ENCODE measurements at places on chromosomes 2 and 18.

DNA sequence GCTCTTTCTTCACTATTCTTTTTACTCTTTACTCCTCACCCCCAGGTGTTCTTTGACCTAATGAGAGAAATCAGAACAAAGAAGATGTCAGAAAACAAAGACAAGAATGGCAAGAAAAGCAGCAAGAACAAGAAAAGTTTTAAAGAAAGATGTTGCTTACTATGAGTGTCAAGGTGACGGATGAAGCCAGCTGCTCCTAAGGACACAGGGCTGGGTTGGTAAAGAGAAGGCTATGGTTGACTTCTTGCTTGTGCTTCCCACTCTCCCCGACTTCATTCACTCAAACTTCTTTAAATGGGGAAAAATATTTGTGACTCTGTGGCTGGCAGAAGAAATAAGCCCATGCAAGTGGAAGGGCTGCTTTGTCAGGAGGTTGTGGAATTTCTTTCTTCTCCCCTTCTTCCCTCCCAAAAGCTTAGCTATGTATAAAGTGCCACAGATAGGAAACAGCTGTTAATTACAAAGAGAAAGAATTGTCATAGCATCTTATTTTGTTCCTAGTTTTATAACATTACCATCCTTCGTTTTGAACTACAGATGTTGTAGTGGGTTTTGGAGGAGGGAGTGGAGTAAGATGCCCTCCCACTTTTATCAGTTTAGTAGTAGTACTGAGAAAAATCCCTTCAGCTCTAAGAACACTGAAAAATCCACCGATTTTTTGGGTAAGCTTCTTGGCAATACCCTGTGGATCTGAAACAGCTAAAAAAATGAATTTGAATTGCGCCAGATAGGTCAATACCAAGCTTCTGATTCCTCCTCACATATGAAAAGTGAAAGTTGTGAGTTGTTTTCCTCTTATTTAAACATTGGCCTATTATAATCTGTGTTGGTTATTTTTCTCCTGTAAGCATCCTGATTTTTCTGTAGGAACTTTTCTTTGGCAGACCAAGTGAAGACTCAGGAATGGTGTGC, 40.7 kb downstream of the RALB start:
- DNase-seq, result no peak

GRCh38 chr2:171469176-171469575, 35.1 kb downstream of the DCAF17 start:
- DNase-seq, result no peak

GRCh38 chr2:72694715-72695496, 130.9 kb downstream of the EXOC6B start:
- no peak for DNase-seq

- no peak for DNase-seq
Measured at GRCh38 chr2:197445746-197446145, 7.6 kb upstream of the COQ10B start.

- no peak for DNase-seq
Measured at GRCh38 chr2:180705551-180705950, 274.9 kb upstream of the UBE2E3 start.

GRCh38 chr2:124476291-124476690, 451.2 kb downstream of the CNTNAP5 start:
- DNase-seq, result no peak

DNA sequence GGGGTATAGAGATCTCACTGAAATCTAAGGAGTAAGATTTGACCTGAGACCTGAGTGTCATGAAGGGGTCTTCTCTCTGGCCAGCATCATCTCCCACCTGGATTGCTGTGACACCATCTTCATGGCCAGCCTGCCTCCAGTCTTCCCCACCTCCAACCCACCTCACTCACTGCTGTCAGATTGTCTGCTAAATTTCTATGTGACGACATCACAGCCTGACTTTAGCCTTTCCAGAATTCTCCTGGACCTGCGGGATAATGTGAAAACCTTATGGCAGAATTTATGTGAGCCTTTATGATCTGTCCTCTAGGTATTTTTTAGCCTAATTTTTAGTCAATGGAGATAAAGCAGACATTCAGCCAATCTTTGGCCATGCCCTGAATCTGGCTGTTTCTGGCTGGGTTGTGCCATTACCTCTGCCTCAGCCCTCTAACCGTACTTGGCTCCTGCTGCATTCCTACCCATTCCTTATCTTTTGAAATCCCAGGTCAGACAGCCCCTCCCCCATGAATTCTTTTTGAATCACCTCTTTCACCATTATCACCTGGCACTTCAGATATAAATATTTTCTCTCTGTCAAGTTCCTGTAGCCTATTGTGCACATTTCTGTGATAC, 66.4 kb upstream of the MMADHC start:
- no peak for DNase-seq

DNA sequence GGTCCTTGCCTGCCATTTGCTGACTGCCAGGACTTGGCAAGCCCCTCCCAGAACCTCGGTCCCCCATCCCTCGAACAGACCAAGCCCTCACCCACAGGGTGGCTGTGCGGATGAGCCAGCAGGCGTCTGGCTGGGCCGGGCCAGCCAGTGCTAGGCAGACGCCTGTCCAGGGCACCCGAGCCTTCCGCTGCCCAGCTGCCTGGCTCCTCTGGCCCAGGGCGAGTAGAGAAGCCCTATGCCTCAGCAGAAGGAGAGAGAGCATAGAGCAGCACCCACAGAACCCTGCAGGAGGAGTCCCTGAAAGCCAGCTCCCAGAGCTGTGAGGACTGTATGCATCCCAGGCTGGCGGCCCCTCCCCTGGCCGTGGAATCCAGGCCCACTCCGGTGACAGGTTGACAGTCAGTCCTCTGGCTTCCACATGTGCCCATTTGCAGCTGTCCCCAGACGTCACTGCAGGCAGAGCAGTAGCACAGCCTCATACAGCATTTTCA, 62.1 kb upstream of the GLI2 start:
- DNase-seq, result no peak

GRCh38 chr2:216849987-216850386, 9.9 kb downstream of the TNP1 start:
- DNase-seq, result no peak

DNA sequence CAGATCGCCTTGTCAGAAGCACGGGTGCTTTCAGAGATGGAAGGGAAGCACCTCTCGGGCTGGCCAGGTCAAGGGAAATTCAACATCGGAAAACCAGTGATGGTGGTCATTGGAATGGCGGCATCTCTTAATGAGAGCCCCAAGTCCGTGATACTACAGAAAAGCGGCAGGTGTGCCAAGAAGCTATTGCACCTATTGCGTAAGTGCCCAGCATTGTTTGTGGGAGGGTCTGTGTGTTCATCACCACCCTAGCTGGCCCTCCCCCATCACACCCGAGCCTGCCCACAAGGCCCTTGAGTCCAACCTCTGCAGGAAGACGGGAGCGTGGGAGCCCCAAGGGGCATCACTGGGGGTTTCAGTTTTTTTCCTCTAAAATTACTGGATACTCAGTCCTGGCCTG, 100.7 kb downstream of the DGKD start:
- DNase-seq, result no peak

DNA sequence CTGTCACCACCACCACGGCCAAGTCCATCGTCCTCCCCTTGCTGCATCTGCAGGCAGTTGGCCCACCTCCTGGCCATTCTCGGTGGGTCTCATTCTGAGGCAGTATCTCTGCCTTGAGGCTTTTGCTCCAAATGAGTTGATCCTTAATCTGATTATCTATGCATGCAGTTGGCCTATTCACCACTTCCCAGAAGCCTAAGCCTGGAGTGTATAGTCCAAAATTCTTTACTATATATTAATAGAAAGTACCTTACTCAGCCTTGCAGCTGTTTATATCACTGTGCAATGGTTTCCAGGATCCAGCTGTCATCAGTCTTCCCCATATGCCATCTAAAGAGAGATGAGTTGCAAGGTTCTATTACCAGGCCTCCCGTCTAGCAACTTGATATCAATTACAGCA, 292.4 kb downstream of the SS18 start:
- DNase-seq, result no peak

GRCh38 chr2:180969124-180969523, 11.3 kb upstream of the UBE2E3 start:
- DNase-seq, result no peak

DNA sequence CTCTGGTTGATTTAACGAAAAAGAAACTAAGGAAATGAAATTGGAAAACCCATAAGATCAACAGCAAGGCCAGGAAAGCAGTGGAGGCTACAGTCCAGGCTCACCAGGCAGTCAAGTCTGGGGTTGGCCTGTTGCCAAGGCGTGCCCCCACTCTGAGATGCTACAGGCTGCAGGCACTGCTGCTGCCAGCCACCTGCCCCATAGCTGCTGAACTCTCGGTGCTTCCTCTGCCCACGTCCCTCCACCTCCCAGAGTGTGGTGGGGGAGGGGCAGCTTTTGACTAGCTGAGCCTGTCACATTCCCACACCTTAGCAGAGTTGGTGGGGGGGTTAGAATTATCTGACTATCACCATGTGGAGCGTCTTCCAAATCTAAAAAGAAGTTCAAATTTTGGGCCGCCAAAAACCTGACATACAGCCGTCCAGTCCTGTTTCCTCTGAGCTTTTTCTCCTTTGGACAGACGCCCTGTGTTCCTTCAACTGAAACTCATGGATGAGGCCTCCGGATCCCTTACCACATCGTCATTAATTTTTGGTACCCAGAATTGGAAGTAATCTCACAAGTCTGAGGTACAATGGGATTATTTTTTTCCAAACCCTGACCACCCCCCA, 3.9 kb upstream of the SH3RF3 start:
- no peak for DNase-seq

DNA sequence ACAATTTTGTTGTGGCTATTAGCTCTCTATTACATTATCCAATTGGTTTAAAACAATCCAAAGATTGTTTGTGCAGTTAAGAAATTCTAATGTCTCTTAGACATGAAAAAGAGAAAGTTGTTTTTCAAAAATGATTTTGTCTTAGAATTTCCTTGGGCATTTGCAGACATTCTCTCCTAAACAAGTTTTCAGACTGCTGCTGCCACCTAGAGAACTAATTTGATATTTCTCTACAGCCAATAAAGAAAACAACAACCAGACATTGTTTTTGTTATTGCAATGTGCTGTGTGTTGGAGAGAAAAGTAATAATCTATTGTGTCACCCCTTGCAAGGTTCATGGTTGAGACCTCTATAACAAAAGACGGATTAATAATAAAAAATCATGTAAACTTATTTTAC, 119.0 kb upstream of the SYT4 start:
- no peak for DNase-seq

- DNase-seq, result no peak
Measured at GRCh38 chr2:37287966-37288365, 36.7 kb downstream of the PRKD3 start.

GRCh38 chr2:179248024-179248348, 16.6 kb downstream of the SESTD1 start:
- DNase-seq, result no peak

DNA sequence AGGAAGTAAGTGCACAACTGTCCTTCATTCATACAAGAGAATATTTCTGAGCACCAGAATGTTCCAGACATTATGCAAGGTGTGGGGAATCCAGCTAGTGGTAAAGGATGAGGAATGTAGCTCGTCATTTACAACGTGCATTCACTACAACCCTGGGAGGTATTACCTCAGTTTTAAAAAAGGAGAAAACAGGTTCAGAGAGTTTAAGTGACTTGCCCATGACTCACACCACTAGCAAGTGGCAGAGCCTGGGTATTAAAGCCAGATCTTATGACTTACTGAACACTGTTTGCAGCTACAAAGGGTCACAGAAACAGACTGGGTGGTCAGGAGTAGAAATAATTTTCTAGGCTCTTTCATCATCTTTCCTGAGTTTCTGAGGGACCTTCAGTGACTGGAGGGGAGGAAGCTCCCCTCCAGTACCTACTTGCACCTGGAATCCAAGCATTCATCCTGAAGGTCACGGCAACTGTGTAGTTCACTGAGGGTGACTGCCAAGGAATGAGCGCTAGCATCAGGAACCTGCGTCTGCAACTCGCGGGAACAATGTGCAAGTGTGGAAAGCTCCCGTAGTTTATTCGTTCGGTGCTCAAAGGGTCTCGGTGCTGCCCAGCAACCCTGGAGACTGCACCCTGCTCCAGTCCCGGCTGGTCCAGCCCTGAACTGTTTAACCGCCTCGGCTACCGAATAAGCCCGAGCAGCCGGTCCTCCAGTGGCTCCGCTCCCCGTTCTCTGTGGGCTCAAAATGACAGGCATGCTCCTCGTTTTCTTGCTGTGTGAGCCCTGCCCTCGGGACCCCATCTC, 647 bp downstream of the CCDC121 start:
- DNase-seq, result no peak

- DNase-seq, result no peak
Measured at GRCh38 chr18:37336568-37337285, 228.9 kb downstream of the CELF4 start.

DNA sequence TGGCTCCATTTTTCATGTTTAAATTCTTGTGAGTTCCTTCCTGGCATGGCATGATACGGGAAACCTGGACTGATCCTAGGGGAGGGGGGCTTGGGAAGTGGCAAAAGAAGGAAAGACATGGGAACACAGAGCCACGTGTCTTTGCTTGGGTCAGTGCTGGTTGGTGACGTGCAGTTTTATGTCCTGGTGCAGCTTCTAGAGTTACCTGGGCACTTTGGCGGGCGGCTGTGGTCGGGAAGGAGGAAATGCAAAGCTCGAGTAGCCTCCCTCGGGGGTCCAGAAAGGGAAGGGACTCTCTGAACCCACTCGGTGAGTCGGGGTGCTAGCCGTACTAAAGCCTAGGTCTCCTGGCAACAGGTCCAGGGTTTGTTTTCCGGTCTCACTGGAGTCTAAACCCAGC, 94.6 kb downstream of the APOB start:
- DNase-seq, result no peak
